ENCODE measurements at places on chromosomes 4 and X.

DNA sequence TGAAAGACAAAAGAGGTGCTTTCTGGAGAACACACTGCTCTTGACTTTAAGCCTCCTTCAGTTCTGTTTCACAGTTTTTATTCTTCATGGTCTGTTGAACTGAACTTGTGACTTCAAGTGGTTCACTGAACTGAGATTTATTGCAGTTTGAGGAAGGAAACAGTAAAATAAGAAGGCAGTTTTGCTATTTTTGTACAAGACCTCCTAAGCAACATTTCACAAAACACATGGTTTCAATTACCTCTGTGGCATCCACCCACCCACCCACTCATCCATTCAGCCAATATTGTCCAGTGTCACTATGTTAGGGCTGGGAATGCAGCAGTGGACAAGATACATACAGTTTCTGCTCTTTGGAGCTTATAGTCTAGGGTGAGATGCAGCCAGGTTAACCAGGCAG lies 131.3 kb downstream of the IL1RAPL2 start:
- DNase-seq, result no peak

- DNase-seq, result peak; percentile 10
Measured at GRCh38 chr4:149999485-150000074, 78.7 kb upstream of the DCLK2 start.

DNA sequence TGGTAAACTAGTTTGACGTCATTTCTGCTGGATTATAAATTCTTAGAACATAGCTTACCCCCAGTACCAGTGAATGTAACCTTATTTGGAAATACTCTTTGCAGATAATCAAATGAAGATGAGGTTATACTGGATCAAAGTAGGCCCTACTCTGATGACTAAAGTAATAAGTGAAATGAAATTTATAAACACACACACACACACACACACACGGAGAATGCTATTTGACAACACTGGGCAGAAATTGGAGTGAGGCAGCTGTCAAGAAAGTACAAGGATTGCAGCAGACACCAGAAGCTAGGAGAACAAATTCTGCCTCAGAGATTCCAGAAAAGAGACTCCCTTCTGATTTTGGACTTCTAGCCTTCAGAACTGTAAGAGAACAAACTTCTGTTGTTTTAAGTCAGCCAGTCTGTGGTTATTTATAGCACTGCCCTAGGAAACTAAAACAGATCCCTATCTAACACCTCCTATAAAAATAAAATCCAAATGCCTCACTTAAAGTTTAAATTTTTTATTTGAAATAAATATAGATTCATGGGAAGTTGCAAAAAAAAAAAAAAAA lies 448.6 kb downstream of the PCDH18 start:
- DNase-seq, result no peak

DNA sequence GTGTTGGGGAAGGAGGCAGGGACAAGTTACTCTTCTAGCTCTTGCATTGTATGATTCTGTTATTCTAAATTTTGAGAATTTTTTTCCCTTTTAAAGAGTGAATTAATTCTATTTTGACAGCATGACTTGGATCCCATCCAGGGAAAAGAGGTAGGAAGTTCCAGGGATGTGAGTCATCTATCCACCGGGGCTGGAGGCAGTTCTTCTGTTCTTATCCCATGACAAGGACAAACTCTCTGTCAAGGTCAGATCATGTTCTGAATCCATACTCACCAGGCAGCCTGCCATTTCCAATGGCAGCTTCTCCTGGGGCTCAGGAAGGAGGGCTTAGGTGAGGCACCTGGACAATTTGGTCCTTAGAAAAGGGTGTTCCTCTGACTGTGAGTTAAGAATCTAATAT lies 132.0 kb upstream of the MED14 start:
- no peak for DNase-seq

DNA sequence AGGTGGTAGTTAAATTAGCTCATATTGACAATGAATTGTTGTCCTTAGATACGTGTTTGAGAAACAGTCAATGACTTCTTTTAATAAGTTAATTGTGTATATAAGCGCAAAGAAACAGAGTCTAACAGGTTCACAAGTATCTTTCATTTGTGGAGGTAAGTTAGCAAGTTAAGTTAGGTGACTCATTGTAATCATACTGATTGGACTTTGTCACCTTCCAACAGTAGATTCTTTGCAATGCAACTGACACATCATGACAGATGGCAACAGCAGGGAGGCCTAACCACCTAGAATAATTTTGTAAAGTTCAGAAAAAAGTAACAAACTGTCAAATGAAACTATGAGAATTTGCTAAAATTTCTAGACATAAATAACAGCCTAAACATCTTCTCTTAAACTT lies 207.6 kb upstream of the PITX2 start:
- DNase-seq, result no peak

- no peak for DNase-seq
Measured at GRCh38 chrX:18461431-18461830, 36.0 kb downstream of the CDKL5 start.

DNA sequence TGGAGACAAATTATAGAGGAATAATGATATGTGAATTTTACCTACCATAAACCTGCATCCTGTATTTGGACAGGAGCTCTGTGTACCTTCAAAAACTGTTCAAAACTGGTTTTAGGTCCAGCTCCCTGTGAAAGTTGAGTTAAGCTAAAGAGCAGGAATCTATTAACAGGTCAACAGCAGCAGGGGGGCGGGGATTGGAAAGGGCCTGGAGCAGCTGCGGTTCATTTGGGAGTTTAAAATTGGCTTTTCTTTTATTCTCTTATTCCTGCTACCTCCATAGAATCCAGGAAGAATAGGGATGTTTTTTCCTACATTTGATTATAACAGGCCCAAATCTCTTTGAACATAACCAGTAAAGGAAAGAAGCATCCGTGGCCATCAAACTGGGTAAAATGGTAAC lies 23.8 kb downstream of the SHROOM3 start:
- no peak for DNase-seq

DNA sequence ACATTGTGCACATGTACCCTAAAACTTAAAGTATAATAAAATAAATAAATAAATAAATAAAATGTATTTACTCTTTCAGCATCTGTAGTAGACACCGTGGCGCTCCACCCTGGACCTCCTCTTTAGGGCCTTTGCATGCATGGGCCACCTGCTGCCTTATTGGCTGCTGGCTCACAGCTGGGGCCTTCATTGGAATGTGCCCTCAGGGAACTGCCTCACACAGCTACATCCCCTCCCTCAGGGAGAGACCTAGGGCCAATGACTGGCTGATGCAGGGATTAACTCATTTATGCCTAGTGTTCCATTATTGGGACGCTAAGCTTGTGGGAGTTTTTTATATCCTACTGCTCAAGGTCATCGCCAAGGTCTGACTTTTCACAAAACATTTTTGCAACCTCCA lies 302.9 kb upstream of the FTHL17 start:
- DNase-seq, result no peak

DNA sequence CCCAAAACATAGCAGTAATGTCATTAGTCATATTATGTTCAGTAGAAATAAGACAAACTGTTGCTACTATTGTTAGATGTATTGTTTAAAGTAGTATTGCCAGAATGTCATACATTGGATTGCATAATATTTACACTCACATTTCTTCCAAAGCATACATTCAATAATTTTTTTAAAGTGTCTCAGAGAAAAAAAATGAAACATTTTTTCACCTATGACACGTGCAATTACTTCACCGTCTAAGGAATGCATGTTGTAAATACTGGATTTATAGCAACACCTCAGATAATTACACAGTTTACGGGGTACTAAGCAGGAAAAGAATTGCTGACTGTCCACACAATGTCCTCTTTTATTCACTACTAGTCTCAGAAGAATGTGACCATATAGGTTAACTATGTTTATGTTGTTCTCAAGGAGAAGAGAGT lies 162.1 kb downstream of the PCDH18 start:
- no peak for DNase-seq

GRCh38 chrX:122087341-122087740 lies 1039.9 kb downstream of the GLUD2 start:
- DNase-seq, result no peak

DNA sequence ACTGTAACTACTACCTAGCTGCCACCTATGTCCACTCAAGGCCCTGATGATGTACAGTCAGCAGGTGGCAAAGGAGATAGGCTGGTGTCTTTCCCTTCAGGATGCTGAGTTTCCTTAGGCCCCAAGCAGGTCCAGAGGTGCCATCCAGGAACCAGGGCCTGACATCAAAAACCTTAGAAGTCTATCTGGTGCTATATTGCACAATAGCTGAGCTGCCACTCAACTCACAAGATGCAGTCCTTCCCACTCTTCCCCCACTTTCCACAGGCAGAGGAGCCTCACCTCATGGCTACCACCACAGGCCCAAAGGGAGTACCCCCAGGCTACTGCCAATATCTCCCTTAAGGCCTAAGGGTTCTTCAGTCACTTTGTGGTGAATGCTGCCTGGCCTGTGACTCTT lies 83.9 kb upstream of the ZNF827 start:
- DNase-seq, result no peak

DNA sequence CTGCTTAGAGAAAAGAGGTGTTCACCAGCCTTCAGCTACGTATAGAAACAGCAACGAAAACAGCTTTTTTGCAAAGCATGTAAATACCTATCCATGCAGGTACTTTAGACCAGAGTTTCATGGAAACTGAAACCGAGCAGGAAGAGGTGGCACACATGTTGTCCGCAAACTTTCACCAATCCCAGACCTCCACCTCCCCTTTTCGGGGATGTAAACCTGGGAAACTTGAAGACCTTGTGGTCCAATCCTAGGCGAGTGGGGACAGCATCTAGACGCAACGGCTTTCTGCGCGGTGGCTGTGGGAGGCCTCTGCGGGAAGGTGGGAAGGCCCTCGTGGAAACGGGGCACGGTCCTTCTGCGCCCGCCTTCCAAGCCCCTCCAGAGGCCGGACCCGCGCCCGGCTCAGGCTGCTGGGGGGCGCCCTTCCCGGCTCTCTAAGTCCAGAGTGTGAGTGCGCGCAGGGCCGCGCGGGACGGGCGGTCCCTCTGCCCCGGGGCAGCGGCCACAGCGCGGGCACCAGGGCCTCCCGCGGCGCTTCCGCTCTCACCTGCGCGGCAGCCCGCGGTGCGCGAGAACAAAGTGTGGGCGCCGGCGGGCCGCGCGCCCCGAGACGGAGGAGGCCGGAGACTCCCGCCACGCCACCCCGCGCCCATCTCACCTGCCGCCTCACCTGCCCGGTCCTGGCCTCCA lies 830 bp upstream of the SHROOM2 start:
- no peak for DNase-seq

- DNase-seq, result no peak
Measured at GRCh38 chrX:134075894-134076718, 90.7 kb upstream of the GPC3 start.

DNA sequence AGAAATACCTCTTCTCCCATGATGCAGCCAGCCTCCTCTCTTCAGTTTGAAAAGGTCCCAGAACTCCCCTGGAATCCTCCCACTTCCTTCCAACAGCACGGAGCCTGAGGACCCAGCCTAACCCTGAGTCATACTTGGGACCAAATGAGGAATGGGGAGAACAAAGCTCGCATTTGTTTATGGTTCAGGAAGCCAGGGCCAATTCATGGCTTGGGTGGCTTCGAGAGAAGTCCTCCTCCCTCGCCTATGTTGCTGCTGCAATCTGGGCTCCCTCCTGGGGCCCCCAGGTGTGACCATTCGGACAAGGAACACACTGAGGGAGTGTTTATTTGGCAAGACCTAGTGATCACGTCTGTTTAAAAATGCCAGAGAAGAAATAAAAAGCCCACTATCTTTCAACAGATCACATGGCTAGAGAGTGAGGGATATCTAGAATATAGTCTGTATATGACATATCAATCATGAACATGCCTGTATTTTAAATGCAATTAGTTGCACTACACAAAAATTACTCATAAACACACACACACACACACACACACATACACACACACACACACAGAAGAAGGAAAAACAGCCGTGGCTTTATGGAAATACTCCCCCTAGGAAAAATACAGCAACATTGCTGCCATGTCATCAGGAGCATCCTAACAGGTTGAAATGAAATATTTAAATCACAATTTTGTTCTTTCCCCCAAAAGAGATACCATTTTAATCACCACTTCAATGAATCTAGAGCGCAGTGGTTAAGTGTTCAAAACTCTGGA lies 155.7 kb upstream of the MAP3K15 start:
- DNase-seq, result no peak

DNA sequence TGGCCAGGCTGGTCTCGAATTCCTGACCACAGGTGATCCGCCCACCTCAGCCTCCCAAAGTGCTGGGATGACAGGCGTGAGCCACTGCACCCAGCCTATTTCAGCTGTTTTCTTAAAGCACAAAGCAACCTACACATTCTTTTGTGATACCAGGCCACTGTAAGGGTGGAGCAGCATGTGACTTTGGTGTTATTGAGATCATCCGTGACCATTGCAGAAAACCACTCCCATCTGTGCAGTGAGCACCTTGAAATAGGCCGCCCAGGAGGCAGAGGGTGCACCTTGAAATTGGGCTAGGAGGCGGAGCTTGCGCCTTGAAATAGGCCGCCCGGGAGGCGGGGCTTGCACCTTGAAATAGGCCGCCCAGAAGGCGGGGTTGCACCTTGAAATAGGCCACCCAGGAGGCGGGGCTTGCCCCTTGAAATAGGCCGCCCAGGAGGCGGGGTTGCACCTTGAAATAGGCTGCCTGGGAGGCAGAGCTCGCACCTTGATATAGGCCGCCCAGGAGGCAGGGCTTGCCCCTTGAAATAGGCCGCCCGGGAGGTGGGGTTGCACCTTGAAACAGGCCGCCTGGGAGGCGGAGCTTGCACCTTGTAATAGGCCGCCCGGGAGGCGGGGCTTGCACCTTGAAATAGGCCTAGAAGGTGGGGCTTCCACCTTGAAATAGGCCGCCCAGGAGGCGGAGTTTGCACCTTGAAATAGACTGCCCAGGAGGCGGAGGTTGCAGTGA lies 9.0 kb upstream of the SLC25A6 start:
- DNase-seq, result no peak

DNA sequence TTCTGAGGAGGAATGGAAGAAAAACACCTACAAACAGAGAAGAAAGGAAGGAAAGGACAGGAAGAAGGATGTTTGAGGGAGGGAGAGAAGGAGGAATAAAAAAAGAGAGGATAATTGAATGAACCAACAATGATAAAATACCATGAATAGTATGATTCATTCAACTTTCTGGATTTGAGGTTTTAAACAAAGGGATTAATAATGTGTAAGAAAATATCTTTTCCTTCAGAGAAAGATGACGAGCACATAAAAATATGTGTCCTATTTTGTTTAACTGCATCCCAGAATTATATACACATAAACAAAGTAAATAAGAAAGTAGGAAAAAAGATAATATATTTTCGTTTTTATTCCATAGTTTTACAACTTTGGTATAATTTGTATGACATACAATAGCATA lies 1380.4 kb downstream of the STIM2 start:
- DNase-seq, result no peak
